ENCODE measurements at places on chromosomes 11 and 22. TPM values are rescaled to one million over a fixed set of nuclear protein-coding genes. Genes with fewer than 3 reads are reported as not detected.
A peak's percentile ranks its signal among the peaks of the same experiment; 100 is the strongest.

FOSL1 gene
- 8.2 TPM for total RNA-seq

FXYD2 gene
- 1.1 TPM for total RNA-seq

GNG3 gene
- total RNA-seq = not detected

PRAME gene
- total RNA-seq = not detected

HOATZ gene
- not detected for total RNA-seq

KCNE3 gene
- not detected for total RNA-seq

FGF19 gene
- 0.10 TPM for total RNA-seq

KRTAP5-7 gene
- total RNA-seq = not detected

C11orf86 gene
- not detected for total RNA-seq

DNA sequence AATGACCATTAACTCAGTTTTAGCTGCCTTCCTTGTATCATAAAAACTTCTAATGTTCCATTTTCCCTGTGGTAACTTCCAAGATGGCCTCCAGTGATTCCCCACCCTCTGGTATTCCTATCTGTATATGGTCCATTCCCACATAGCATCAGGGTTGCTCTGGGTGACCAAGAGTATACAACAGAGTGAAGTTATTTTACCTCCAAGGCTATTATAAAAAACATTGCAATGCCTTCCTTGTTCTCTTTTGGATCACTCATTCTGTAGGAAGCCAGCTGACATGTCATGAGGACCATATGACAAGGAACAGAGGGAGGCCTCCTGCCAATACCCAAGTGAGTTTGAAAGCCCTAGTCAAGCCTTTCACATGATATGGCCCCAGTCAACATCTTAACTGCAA, 30.1 kb downstream of the ZNF280B start:
- no peak for DNase-seq

DNA sequence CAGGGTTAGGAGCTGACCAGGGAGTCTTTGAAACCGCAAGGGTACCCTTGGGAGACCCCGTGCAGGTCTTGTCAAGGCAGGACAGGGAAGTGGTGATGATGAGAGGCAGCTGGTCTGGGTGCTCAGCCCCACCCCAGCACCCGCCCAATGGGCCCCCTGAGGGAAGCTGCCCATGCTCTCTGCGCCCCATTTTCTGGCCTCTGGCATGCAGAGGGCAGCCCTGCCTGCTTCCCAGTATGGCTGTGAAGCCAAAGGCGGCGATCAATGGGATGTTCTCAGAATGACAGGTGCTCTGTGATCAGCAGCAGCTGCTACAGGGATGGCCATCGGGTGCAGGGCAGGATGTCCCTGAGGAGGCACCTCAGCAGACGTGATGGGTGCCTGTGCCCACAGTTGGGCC, 54.7 kb downstream of the CDKN1C start:
- DNase-seq = no peak

DNA sequence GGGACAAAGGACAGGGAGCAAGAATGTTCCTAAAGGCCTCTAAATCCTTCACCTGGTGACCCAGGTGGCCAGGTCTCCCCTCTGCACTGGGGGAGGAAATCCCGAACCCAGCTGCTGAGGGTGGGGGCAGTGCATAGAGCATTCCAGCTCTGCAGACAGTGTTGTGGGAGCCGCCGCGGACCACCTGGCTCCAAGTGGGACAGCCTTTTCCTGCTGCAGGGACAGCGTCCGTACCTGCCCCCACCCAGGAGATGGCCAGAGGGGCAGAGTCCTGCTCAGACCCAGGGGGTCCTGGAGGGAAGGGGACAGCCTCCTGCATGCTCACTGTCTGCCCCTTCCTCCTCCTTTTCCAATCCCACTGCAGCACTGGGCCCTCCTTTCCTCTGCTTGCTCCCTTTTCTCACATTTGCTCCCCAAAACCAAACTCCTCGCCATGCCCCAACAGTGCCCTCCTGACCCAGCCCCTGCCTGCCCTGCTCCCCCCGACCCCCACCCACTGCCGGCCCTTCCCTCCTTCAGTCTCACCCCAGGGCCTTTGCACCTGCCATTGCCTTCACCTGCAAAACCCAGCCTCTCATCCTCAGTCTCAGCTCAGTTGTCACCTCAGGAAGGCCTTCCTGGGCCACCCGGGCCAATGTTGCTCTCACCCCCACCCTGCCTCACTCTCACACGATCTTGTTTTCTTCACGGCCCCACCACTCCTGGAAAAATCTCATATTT, 12.8 kb downstream of the PNPLA5 start:
- no peak for DNase-seq

- no peak for DNase-seq
Measured at GRCh38 chr22:45518580-45518991, 15.9 kb downstream of the FBLN1 start.

GRCh38 chr11:34830035-34830434, 86.1 kb downstream of the APIP start:
- no peak for DNase-seq

GRCh38 chr11:134654161-134654915, 242.3 kb upstream of the B3GAT1 start:
- peak; percentile 44 for DNase-seq

- no peak for DNase-seq
Measured at GRCh38 chr11:125977333-125977732, 31.5 kb downstream of the VSIG10L2 start.

DNA sequence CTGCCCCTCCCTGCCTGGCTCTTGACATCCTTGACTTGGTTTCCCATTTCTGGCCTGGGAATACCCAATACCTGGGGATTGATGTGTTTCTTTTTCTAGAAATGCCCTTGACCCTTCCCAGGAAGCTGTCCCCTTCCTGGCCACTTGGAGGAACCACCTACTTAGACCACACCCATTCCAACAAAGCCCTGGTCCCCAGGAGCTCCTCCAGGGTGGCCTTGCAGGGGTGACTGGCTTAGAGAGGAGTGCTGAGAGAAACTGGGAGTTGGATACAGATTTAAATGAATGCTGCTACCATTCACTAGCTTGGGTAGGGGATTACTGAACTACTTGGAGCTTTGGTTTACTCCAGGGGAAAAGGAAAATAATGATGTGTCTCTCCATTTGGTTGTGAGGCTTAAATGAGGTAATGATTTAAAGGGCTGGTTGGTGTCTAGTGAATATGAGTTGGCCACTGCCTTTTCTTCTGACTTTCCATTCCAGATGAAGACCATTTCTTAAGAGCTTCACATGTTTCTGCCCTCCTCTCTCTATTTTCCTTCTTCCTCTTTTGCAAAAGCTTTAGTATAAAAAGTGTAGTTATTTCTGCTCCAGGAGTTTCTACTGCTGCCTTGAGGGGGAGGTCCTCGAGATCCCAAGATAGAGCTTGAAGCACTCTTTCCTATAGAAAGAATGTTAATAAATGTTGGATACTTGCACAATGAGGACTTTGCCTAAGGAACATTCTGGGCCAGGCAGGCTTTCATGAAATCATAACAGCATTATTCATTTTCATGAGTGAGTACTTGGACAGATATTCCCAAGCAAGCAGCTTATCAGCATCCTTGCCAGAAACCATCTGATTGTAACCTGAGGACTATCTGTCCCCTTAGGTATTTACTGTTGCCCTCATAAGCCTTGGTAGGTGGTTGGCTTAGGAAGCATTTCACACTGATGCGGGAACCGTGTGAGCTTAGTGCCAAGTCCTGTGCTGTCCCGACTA, 22.4 kb downstream of the PANX1 start:
- DNase-seq = no peak

DNA sequence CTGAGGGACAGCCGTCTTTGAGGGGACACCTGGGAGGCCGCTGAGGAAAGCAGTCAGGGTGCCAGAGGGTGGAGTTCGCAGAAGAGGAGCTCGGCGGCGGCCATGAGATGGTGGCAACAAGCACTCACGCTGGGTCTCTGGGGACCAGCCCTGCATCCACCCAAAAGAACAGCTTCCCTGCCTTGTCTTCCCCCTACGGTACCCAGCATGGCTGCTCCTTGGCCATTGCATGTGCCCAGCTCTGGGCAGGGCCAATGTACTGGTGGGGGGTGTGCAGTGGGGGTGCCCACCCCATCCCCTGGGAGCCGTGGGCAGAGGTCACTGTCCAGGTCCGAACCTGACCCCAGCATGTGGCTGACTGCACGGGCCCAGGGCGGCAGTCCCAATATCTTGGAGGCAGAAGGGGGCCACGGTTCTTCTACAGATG, 42.3 kb downstream of the OSBPL5 start:
- DNase-seq = no peak

DNA sequence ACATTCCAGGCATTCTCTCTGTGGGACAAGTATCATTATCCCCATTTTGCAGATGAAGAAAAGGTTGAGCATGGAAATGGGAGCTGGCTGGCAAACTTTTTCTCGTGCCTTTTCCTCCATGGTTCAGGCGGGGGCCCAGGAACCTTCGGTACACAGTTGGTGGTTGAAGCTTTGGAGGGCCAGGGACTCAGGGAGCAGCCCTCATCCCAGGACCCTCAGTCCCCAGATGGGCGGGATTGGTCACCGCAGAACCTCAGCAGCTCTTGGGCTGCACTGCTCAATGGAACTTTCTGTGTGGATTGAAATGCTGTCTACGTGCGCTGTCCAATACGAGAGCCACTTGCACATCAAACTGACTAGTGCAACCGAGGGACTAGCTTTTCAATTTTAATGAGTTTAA, 61.2 kb downstream of the TSPAN18 start:
- no peak for DNase-seq

- no peak for DNase-seq
Measured at GRCh38 chr11:61149624-61150615, 11.3 kb downstream of the VPS37C start.

DNA sequence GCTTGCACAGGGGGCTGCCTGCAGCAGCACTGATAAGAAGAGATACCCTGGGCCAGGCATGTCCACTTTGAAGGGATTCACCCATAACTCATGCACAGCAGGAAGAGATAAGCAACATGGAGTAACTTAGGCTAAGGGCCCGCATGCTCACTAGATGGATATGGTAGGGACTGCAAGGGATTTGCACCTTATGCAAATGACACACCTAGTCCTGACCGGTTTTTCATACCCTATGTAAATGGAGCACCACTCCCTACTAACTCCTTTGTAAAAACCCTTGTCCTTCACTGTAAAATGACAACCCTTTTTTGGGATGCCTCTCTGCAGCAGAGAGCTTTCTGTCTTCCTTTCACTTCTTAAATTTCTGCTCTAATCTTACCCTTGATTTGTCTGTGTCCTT, 658.9 kb upstream of the CCDC179 start:
- DNase-seq = no peak

DNA sequence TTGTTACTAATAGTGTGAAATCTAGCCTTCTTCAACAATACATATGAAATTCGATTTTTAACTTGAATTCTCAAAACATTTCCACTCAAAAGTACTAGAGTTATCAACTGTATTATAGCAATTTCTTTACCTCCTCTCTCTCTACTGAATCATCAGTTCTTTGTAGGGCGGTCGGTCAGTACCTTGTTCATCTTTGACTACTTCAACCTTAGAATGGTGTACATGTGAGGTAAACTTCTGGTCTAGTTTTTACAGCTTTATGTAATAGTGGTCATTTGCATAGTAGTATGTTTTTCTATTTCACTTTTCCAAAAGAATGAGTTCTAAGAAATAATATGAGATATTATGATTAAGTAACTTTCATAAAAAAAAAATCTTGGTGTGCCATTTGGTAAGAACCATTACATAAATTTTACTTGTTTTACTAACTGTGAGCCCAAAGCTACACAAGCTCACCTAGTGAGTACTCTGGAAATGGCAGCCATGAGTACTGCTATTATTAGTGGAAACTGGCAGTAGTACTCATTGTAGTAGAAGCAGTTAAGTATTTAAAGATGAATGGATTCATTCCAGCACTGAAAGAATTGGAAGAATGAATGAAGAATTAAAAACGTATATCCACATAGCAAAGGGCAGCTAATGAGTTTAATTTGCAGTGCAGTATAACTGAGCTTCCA, 30.1 kb downstream of the SESN3 start:
- DNase-seq = no peak

GRCh38 chr11:12116425-12117032, 6.1 kb downstream of the MICAL2 start:
- no peak for DNase-seq

GRCh38 chr11:130160498-130161155, 1.0 kb downstream of the ST14 start:
- no peak for DNase-seq

DNA sequence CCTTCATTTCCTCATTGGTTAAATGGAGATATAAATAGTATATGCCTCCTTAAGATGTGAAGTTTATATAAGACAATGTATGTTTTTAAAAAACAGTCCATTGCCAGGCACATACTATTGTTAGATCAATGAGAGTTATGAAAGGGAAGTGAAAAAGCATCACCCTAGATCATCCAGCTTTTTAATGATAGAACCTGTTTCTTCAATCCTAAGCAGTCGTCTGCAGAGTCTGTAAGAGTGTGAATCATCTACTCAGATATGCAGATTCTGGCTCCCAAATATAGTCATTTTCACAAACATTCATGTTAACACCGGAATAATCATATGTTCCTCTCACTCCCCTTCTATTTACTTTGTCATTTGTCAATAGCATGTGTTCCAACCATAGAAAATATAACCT, 65.3 kb upstream of the SLN start:
- DNase-seq = no peak

DNA sequence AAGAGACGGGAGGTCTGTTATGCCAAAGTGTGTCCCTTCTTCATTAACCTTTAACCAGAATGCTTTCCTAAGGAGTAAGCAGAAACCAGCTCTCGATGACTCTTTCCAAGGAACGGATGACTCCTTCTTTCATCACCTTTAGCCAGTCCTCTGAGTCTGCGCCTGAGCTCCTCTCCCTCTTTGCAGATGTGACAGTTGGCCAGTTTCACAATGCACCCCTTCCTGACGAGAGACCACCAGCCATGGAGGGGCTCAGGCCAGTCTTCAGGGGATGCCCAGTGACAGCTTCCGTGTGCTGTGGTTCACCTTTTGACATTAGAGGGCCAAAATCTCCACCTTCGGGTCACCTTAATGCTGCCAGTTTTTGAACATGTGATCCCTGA, 826.1 kb downstream of the TBC1D22A start:
- DNase-seq = no peak

DNA sequence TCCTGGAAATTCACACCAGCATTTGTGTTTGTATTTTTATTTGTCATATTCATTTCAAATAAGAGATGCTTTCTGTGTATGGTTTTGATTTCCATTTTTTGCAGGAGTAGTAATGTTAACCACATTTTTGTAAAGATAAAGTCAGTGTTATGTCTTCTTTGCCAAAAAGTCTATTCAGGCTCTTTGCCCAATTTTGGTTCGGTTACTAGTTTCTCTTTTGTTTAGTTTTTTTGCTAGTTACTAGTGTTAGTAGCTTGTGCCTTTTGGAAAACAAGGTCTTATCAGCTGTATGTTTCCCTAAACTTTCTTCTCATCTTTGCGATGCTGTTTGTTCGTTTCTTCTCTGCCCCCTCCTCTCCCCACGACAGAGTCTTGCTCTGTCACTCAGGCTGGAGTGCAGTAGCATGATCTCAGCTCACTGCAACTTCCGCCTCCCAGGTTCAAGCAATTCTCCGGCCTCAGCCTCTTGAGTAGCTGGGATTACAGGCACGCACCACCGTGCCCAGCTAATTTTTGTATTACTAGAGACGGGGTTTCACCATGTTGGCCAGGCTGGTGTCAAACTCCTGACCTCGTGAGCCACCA, 112.3 kb upstream of the GRK3 start:
- DNase-seq = no peak

DNA sequence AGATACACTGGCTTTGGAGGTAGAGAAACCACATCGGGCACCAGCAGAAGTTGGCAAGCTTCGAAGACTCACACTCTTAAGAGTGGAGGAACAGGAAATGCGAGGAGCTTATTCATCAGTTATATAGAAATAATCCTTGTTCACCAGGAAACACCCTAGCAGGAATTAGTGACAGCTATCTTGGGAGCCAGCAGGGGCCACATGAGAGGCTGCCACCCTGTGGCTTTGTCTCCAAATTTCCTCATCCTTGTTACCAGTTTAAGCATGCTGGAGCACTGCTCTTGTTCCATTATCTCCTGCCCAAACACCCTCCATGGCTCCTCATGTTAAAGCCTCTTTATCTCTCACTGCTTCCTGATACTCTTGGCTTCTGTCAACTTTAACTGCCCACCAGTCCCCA, 131.0 kb downstream of the PLEKHA7 start:
- no peak for DNase-seq
